ENCODE measurements at places on chromosomes 5 and 9.

GRCh38 chr5:35938568-35939227, at the start of gene CAPSL:
CAPSL (minus strand) TSS chr5:35938622; CDS start chr5:35921120, 17,502 bp downstream.
- DNase-seq, result no peak
- no peaks in the 10 kb centered on the region for H3K4me1 ChIP-seq
- H3K27me3 ChIP-seq, result no peaks in the 10 kb centered on the region
- H3K27ac ChIP-seq, result no peak within 1 kb of the TSS
- H3K36me3 ChIP-seq, result no peaks in the 10 kb centered on the region

- no peak overlapping the region for H3K4me3 ChIP-seq
- H3K36me3 ChIP-seq, result no peaks in the 10 kb centered on the region
- H3K27ac ChIP-seq, result no peak overlapping the region
These were observed 66.9 kb upstream of the GLIS3 start for GRCh38 chr9:4366591-4367330.

DNA sequence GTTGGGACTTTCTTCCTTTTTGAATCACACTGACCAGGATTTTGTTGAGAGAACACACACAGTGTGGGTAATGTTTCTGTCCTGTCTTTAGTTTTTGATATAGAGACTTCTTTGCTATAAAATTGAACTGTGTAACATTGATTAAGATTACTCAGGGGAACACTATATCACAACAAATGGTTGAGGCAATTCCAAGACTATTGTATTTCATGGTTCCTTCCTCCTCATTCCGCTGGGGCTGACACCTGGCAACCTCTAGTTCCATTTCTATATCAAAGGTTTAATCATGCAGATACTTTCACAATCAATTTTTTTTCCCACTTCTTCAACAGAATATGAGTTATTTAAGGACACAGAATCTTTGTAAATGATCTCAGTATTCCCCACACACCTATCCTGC, 182.2 kb downstream of the TAF11L14 start:
- DNase-seq, result no peak
- no peak overlapping the region for H3K4me3 ChIP-seq
- no peaks in the 10 kb centered on the region for H3K4me1 ChIP-seq
- no peaks in the 10 kb centered on the region for H3K36me3 ChIP-seq

GRCh38 chr9:124306098-124306735, 48.5 kb downstream of the NEK6 start:
- no peaks in the 10 kb centered on the region for H3K4me1 ChIP-seq
- H3K36me3 ChIP-seq, result peaks cover 45% of the 10 kb centered on the region
- DNase-seq, result no peak
- no peak overlapping the region for H3K4me3 ChIP-seq
- H3K27ac ChIP-seq, result no peak overlapping the region

DNA sequence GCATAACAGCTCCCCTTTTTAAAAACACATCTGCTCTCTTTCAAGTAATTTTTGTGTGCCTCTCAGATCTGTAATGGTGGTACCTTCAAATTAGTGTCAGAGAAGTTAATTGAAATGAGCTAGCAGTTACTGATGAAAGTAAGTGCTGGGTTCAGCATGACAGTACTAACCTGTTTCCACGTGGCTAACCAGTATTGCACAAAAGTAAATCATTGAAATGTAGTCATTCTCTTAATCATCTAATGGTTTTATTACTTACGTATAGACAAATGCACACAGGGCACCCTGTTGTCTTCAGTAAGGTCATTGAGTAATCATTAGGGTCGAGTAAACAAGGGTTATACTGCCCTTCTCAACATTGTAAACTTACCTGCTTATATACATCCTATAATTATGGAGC, 157.8 kb upstream of the PRR16 start:
- no peak for DNase-seq
- no peak overlapping the region for H3K27ac ChIP-seq
- no peaks in the 10 kb centered on the region for H3K4me1 ChIP-seq
- H3K36me3 ChIP-seq, result no peaks in the 10 kb centered on the region
- no peaks in the 10 kb centered on the region for H3K27me3 ChIP-seq
- H3K4me3 ChIP-seq, result no peak overlapping the region

DNA sequence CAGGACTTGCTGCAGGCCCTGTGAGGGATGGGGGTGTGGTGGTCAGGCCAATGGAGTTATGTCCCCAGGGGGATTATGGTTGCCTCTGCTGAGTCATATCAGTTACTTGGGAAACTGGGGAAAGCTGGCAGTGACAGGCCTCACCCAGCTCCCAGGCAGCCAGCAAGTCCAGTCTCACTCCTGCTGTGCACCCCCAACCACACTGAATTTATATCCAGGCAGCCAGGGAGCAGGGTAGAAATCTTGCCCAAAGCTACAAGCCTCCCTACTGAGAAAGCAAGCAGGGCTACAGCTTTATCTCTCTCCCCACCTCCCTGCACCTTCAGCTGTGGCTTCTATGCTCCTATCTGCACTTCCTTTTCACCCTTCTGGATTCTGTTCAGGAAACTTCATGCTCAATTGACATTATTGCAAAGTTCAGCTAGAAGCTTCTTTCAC, 2076.0 kb upstream of the CDH9 start:
- H3K4me1 ChIP-seq, result no peaks in the 10 kb centered on the region
- no peak overlapping the region for H3K4me3 ChIP-seq
- H3K27ac ChIP-seq, result no peak overlapping the region
- DNase-seq, result no peak
- H3K36me3 ChIP-seq, result no peaks in the 10 kb centered on the region

GRCh38 chr5:179055436-179055835, 4.7 kb upstream of the ZNF354C start:
- no peaks in the 10 kb centered on the region for H3K36me3 ChIP-seq
- H3K27ac ChIP-seq, result no peak overlapping the region
- DNase-seq, result no peak
- H3K4me1 ChIP-seq, result no peaks in the 10 kb centered on the region
- no peak overlapping the region for H3K4me3 ChIP-seq

DNA sequence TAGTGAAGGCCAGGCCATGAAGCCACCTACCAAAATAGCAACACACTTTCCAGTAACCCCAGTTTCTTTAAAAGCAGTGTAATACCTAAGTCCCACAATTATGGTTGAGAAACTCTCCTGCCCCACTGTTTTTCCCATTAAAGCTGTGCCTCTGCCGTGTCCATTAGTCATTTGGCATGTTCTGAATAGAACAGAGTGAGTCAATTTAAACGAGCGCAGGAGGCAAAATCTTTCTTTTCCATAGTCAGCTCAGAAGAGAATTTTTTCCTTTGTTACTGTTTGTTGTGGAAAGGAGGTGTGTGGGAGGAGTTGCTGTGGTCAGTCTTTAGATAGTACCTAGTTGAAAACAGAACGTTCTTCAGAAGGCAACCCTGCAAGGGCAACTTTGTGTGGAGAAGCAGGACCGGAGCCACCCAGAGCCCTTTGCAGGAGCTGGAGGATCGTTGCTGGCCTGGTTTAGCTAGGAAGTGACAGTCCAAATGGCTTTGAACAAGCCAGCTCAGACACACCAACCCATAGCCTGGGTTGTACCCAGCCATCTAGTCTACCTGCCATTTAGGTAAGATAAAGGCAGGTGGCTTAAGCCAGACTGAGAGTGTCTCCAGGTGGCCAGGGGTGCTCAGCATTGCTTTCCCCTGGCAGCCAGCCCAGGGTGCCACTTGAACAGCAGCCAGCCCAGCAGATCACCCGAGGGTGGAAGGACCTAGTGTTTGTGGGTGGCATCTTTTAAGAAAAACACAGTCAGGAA, 30.4 kb downstream of the GADD45G start:
- H3K27ac ChIP-seq, result no peak overlapping the region
- H3K27me3 ChIP-seq, result peaks cover 3% of the 10 kb centered on the region
- H3K36me3 ChIP-seq, result no peaks in the 10 kb centered on the region
- no peaks in the 10 kb centered on the region for H3K4me1 ChIP-seq
- no peak overlapping the region for H3K4me3 ChIP-seq

DNA sequence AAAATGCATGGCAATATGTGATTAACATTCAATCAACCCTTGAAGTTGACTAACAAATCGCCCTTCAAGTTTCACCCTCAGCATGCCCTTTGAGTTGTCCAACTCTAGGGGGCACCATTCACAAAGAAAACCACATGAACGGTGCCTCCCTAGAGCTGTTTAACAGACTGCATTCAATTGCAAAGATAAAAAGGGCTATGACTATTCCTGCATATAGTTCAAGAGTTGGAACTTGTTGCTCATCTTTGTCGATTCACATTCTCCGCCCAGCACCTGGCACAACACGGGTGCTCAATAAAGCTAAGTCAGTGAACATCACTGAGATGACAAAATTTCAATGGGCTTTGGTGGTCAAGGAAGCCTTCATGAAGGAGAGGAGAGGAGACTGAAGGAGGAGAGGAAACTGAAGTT, 69.6 kb upstream of the SLC30A5 start:
- H3K36me3 ChIP-seq, result no peaks in the 10 kb centered on the region
- H3K4me1 ChIP-seq, result no peaks in the 10 kb centered on the region
- H3K4me3 ChIP-seq, result no peak overlapping the region
- H3K27me3 ChIP-seq, result peaks cover 2% of the 10 kb centered on the region
- DNase-seq, result no peak

GRCh38 chr5:163642904-163643303, 137.5 kb downstream of the MAT2B start:
- H3K36me3 ChIP-seq, result no peaks in the 10 kb centered on the region
- no peaks in the 10 kb centered on the region for H3K4me1 ChIP-seq
- H3K27me3 ChIP-seq, result no peaks in the 10 kb centered on the region
- H3K4me3 ChIP-seq, result no peak overlapping the region
- DNase-seq, result no peak

DNA sequence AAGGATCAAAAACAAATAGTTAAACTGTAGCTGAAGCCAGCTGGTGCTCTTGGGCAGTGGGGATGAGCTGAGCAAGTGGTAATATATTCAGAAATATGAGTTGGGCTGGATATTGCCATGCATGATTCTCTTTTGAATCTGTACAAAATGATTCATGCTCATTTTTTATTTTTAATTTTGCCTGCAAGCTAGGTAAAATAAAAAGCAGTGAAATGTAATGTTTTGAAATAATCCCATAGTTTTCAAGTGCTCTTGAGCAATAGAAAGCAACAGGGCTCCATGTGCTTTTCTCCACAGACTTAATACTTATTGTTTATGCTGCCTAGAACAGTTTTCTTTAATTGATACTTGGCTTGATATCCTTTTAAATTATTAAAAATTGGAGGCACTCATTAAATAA, 489.3 kb downstream of the TLE4 start:
- DNase-seq, result no peak
- no peak overlapping the region for H3K27ac ChIP-seq
- H3K27me3 ChIP-seq, result no peaks in the 10 kb centered on the region
- H3K4me3 ChIP-seq, result no peak overlapping the region
- H3K4me1 ChIP-seq, result no peaks in the 10 kb centered on the region
- H3K36me3 ChIP-seq, result no peaks in the 10 kb centered on the region

DNA sequence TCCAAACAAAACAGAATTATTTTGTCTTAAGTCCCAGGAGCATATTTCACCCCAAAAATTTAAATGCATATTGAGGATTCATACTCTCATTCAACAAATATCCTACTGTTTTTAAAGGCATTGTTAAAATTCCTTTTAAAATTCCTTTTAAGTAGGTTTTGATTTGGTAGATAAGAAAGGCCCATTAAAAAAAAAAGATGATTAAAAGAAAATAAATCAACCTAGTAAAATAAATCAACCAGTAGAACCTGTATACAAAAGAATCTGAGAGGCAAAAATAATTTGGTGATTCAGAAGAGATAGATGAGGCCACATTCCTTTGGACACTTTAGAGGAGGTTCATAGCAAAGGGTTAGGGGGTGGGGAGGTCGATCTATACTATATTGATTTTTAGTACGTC, 585.3 kb upstream of the TLE4 start:
- H3K36me3 ChIP-seq, result no peaks in the 10 kb centered on the region
- no peaks in the 10 kb centered on the region for H3K4me1 ChIP-seq
- DNase-seq, result no peak
- no peak overlapping the region for H3K27ac ChIP-seq

GRCh38 chr9:105103776-105104175, 140.7 kb upstream of the SLC44A1 start:
- no peak overlapping the region for H3K27ac ChIP-seq
- H3K4me1 ChIP-seq, result no peaks in the 10 kb centered on the region
- H3K4me3 ChIP-seq, result no peak overlapping the region
- H3K36me3 ChIP-seq, result no peaks in the 10 kb centered on the region
- H3K27me3 ChIP-seq, result no peaks in the 10 kb centered on the region

- no peak overlapping the region for H3K27ac ChIP-seq
- H3K4me1 ChIP-seq, result no peaks in the 10 kb centered on the region
- no peak for DNase-seq
These were observed 37.5 kb downstream of the NAA35 start for GRCh38 chr9:85978496-85978895.

- DNase-seq, result no peak
- H3K27ac ChIP-seq, result no peak overlapping the region
- no peaks in the 10 kb centered on the region for H3K27me3 ChIP-seq
These were observed 15.5 kb downstream of the SLC6A18 start for GRCh38 chr5:1240496-1241260.

- peaks cover 19% of the 10 kb centered on the region for H3K36me3 ChIP-seq
- no peaks in the 10 kb centered on the region for H3K27me3 ChIP-seq
- no peak overlapping the region for H3K4me3 ChIP-seq
- H3K4me1 ChIP-seq, result no peaks in the 10 kb centered on the region
These were observed 58.5 kb upstream of the GOLPH3 start for GRCh38 chr5:32232441-32233219.

- H3K4me3 ChIP-seq, result no peak overlapping the region
- no peaks in the 10 kb centered on the region for H3K4me1 ChIP-seq
- DNase-seq, result no peak
- no peak overlapping the region for H3K27ac ChIP-seq
These were observed 40.4 kb upstream of the ECM2 start for GRCh38 chr9:92576175-92576574.

DNA sequence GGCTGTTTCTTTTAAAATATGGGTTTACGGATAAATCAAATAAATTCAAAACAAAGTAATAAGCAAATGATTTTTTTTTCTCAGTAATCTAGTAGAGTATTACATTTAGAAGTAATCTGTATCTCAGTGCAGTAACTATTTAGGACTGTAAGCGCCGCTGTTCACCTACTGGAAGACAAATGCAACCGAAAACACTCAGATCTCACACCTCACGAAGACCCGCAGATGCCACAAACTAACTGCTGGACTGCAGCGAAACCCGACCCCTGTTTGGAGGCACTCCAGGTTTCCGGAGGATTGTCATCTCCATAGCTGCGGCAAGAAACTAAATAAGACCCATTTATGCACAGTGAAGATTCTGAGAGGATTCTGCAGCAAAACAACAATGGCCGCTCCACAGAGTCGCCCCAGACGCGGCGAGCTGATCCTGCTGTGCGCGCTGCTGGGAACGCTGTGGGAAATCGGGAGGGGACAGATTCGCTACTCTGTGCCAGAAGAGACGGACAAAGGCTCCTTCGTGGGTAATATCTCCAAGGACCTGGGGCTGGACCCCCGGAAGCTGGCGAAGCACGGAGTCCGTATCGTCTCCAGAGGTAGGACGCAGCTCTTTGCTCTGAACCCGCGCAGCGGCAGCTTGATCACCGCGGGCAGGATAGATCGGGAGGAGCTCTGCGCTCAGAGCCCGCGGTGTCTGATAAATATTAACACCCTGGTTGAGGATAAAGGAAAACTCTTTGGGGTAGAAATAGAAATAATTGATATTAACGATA, at the start of gene PCDHGA8:
Gene PCDHGA8 (plus strand): TSS at position 205 of the 770 bp plus-strand sequence. CDS start 181 bp downstream, at position 386.
- no peaks in the 10 kb centered on the region for H3K4me1 ChIP-seq
- H3K27me3 ChIP-seq, result no peaks in the 10 kb centered on the region
- DNase-seq, result no peak
- no peak within 1 kb of the TSS for H3K4me3 ChIP-seq
- H3K27ac ChIP-seq, result no peak within 1 kb of the TSS

GRCh38 chr5:167918813-167919483, 372.5 kb upstream of the WWC1 start:
- H3K27me3 ChIP-seq, result no peaks in the 10 kb centered on the region
- no peak overlapping the region for H3K4me3 ChIP-seq
- no peaks in the 10 kb centered on the region for H3K36me3 ChIP-seq
- no peak for DNase-seq
- H3K27ac ChIP-seq, result no peak overlapping the region

Data from GM12878 (cell line).